Stimulated activated CD8-positive, alpha-beta memory T cell treated with anti-CD3 and anti-CD28 coated beads, Interleukin-2, amount 100 ng/mL, for 48 hours (primary cell): ENCODE measurements at places on chromosomes 12 and 14.

GRCh38 chr14:60085085-60085484, 6.6 kb upstream of the PCNX4 start:
- no peak for DNase-seq

GRCh38 chr14:76682367-76682766, 78.9 kb upstream of the VASH1 start:
- DNase-seq, result no peak

GRCh38 chr14:30389134-30389876, 169.7 kb upstream of the G2E3 start:
- DNase-seq, result no peak

DNA sequence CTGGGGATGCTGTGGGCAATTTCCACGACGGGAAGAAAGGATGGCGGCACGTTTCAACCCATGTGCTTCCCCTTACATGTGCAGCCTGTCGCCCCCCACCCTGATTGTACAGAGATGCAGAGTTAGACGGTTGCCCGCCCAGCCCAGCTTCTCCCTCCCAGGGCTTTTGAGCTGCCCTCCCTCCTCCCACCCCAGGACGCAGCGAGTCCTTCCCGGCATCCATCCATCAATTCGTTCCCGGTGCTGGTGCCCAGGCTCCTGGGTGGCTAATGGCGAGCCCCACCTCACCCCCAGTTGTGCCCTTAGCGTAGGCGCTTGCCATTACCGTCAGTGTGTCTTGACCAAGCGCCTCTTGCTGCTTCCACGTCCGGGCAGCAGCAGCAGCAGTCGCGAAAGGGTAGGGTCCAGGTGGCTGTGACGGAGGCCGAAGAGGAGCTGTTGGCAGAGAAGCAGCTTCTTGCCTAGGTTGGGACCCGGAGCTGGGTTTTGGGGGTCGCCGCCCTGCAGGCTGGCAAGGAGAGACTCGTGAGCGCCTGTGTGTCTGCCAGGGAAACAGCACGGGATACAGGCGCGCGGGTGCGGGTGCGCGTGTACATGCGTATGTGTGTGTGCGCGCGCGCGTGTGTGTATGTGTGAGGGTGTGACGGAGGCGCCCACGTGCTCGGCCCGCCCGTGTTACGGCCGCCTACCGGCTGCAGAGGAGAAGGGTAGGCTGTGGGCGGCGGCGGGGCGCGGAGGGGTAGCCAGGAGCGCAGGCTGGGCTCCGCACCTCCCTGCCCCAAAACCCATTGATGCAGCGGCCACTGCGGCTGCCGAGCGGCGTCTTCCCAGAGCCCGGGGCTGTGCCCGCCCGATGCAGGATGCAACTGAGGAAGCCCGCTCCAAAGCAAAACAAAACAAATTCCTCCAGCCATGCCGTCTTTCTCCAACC, at the start of gene SLC6A15:
Gene SLC6A15 (minus strand): TSS at position 602 of the 931 bp plus-strand sequence. CDS start 20,679 bp downstream, outside the sequence.
- no peak for DNase-seq

DNA sequence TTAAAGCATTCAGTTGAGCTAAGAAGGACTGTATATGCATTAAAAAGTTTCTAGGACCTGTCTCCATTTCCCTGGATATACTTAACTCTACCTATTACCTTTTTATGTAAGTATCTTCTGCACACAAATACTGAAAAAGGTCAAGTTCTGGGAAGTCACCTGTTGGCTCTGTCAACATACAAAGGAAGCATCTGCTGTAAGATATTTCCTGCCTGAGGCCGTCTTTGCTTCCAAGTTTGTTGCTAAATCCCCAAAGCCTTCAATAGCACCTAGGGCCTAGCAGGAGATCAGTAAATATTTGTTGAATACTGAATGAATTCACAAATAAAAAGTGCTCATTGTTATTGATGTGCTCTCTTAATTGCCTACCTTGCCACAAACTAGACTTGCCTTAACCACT, 188.4 kb downstream of the DUSP6 start:
- DNase-seq, result no peak

DNA sequence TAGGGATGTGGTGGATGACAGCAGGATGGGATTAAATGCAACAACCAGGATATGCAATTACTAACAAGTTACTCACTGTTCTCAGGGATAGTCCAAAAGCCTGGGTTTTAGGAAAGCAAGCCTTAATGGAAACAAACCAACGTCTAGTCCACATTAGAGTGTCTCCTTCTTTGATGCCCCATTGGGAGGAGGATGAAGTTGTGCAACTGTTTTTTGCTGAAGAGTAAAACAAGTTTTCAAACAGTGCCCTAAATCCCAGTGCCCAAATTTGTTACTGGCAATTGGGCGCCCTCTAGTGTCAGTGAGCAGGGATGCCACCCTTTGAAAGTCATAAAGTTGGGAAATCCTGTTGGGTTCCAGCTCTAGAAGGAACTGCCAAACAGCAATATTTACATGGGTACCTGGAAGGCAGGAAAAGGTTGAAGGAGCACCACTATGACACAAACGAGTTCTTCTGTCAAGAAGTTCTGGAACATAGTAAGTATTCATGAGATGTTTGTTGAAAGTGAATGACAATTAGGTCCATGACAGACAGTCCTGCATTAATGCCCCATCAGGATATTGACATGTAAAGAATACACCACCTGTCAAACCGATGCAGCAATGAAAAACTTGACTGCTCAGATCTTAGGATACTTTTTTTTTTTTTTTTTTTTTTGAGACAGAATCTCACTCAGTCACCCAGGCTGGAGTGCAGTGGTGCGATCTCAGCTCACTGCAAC, 11.1 kb upstream of the DPF3 start:
- no peak for DNase-seq

GRCh38 chr12:131116468-131117117, 162.9 kb downstream of the ADGRD1 start:
- DNase-seq, result no peak

DNA sequence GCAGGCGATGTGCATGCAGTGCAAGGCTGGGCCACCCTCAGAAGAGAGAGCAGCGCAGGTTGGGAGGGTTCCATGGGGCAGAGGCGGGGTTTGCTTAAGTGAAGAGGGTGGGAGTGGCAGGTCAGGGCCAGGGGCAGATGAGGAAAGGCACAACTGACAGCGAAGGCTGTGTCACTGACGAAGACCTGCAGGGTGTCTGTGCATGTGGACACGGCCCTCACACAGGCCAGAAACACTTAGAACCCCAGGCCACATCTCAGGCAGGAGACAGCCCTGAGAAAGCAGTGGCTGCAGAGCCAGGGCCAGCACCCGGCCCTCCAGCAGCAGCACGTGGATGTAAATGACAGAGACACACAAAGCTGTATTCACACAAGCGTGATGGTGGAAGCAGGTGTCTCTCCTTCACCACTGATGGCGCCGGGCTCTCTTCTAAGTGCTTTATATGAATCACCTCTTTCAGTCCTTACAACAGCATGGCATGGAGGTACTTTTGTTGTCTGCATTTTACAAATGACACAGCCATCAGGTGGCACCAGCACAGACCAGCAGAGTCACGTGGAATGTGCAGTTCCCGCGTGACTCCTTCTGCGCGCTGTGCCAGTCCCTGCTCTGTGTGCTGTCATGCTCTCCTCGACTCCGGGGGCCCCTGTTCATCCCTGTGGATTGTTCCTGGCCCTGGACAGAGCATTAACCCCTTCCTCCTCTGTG, 54.6 kb downstream of the TSPAN11 start:
- DNase-seq, result no peak

- no peak for DNase-seq
These were observed 24.2 kb upstream of the LRP1-AS start for GRCh38 chr12:57171668-57172067.

- DNase-seq, result no peak
These were observed 60.1 kb upstream of the RESF1 start for GRCh38 chr12:31899109-31899508.

DNA sequence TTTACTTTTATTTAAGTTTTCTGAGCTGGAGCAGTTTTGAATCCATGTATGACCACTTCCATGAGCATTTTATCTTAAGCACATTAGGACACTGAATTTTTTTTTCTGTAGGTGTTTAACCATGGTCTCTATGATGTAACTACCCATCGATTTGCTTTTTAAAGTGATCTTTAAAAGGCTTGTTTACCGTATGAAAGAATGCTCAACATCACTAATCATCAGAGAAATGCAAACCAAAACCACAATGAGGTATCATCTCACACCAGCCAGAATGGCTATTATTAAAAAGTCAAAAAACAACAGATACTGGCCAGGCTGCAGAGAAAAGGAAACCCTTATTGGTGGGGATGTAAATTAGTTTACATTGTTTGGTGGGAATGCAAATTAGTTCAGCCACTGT, 23.0 kb downstream of the GLRX5 start:
- DNase-seq, result no peak

GRCh38 chr12:30613119-30613830, 82.4 kb downstream of the IPO8 start:
- no peak for DNase-seq

GRCh38 chr12:57940052-57940914, 1.1 kb upstream of the ATP23 start:
- DNase-seq, result no peak

DNA sequence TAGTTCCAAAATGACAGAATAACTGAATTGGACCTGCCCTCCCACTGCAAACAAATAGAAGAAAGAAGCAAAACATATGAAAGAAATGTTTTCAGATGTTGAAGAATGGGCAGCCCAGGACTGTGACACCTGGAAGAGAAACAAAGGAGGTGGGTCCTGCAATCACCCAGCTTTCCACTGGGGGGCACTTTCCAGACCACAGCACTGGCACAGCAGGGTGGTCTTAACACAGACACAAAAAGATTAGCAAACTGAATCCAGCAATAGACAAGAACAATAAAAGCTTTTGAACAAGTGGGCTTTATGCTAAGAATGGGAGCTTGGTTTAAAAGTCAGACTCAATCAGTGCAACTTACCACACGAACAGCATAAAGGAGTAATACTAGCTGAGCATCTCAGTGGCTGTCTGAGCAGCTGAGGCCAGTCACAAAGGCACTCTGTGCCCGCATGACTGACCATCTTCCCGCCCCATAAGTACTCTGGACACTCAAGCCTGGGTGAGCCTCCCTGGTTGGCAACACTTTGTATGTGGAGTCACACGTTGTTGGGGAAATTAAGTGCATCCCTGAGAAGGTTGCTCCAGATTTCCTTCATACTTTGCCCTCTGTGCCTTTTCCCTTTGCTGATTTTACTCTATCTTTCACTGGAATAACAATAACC, 27.7 kb downstream of the JKAMP start:
- no peak for DNase-seq

DNA sequence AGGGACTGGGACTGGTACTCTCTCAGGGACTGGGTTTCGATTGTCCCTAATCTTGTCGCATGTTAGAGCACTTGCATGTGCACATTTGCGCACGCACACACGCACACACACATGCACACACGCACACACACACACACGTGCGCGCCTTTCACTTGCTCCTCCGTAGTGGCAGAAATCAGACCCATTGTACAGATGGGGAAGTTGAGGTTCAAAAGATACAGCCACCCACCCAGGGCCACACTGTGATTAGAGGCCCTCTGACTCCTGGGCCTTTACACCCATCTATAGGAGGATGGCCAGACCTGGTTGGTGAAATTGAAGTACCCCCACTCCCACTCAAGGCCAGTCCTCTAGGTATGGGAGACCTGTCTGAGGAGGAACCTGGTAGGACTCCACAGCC, 167.8 kb upstream of the LHX5 start:
- no peak for DNase-seq

GRCh38 chr14:38079268-38079667, 128.4 kb upstream of the SSTR1 start:
- no peak for DNase-seq

- no peak for DNase-seq
These were observed 69.0 kb downstream of the WSCD2 start for GRCh38 chr12:108198043-108198442.

DNA sequence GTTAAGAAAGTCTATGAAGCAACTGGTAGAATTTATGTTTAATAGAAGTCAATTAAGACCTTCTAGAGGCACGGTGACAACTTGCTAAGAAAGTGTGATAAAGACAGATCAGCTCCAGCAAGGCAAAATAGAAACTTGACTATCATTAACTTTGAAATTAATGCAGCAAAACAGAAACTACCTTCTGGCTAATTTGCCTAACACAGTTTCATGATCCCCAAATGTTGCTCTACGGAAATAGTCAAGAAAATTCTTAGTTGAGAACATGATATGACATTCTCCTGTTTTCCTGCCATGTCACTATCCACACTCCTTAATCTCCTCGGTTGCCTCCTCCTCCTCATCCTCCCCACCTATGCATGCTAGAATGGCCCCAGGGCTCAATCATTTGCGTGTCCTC, 4.2 kb downstream of the DENND5B start:
- no peak for DNase-seq

- no peak for DNase-seq
These were observed 56.2 kb downstream of the PPHLN1 start for GRCh38 chr12:42382013-42382696.

GRCh38 chr14:90456551-90456950, 59.7 kb downstream of the CALM1 start:
- DNase-seq, result no peak

DNA sequence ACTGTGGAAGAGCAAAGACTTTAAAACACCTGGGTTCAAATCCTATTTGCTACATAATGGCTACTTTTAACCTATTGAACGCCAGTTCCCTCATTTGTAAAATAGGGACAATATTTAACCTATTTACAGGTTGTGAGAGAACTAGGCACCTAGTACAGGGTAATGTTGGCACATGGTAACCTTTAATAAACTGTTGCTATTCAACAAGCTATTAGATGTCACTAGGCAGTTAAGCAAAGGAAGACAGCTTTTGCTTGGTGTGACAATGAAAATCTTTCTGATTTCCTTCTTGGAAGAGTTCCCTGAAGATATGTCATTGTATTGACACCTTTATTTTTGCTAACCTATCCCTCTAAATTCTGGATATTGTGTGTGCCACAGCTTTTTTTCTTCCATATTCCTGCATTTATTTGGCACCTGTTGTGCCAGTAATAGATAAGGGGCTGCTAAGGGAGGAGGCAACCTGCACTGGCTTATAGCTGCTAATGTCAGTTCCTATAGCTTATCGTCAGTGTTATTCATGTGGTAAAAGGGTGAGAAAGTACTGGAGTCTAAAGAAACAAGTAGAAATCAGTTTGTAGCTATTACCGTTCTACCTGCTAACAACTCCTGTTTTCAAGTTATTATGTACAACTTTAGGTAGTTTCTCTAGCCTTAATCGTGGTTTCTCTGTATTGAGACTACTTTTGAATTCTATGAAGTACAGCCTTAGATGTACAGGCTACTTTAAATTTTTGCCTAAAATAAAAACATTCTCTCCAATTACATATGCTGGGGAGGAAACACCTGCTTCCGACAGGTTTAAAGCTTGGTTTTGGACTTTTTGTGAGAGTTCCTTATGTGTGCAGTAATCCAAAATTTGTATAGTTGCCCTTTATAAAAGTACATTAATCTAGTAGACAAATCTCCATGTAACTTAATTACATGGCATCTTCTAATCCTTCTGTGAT, 24.3 kb downstream of the HIF1A start:
- no peak for DNase-seq

DNA sequence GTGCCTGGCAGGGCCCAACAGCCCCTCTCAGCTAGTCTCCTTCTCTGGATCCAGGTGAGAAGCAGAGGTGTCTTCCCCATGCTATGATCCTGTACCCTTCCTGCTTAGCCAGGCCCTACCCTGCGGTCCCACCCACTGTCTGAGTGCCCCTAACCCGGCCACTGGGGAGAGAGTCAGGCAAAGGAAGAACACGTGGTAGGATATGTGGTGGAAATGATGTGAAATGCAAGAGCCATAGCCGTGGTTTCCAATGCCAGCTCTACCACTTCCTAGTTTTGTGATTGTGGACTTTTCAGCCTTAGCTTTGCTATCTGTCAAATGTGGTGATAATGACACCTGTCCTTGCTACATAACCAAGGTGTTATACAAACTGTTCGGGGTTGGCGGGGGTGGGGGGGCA, 15.8 kb downstream of the KRT2 start:
- no peak for DNase-seq

GRCh38 chr12:103144278-103144677, 186.8 kb downstream of the ASCL1 start:
- no peak for DNase-seq
